ENCODE measurements at places on chromosomes 7 and 10. TPM values are rescaled to one million over a fixed set of nuclear protein-coding genes. Genes with fewer than 3 reads are reported as not detected.

- H3K4me3 ChIP-seq: no peak overlapping the region
- no peak overlapping the region for H3K27ac ChIP-seq
- no peak for DNase-seq
- no peaks in the 10 kb centered on the region for H3K27me3 ChIP-seq
- no peaks in the 10 kb centered on the region for H3K4me1 ChIP-seq
These were observed 283.6 kb upstream of the LRRTM3 start for GRCh38 chr10:66642217-66642616.

INTS1 gene
- total RNA-seq: 32.1 TPM

CUL2 gene
- total RNA-seq: 18.9 TPM

DNA sequence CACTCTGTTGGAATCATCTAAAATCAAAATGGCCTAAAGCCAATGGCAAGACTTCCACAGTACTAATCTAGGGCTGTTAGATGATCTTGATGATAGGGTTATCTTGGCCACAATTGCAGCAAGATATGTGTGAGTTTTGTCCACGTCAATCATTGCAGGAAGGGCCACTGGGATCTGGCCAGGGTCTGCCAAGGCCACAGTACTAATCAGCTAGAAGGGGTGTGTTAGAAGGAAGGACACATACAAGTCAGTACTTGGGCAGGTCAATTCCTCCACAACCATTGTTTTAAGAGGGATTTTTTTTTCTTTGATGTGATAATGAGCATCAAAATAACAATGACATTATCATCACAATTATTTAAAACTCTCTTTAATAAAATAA is 1.6 kb downstream of the LMOD2 start:
- H3K27ac ChIP-seq: no peak overlapping the region
- H3K4me3 ChIP-seq: no peak overlapping the region
- H3K27me3 ChIP-seq: no peaks in the 10 kb centered on the region
- H3K36me3 ChIP-seq: no peaks in the 10 kb centered on the region

DNA sequence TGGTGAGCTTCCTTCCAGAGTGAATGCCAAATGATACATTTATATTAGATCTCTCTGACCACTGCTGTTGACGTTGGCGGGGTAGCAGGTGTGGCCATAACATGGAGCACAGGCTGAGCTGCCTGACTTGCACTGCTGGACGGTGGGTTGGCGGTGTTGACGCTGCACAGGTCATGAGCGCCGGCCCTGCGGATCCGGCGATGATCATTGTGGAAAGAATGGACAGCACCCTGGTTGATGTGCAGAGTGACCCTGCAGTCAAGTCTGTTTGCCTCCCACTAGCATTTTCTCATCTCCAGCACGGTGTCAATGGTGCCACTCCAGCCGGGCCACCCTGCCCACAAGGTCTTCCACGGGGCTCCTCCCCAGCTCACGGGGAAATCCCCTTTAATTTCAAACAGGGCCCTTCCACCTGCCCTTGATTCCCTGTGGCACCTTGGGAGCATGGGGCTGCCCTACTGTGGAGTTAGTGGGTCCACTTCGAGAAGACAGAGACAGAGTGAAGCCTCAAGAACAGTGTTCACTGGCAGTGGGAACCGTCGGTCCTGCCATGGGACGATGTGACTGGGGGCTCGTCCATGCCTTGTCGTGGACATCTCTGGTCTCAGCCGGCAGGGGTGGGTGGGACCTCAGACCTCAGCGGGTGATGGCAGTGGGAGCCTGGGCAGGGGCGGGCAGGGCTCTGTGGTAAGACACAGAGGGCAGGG is 613.5 kb downstream of the PTPRN2 start:
- no peaks in the 10 kb centered on the region for H3K27me3 ChIP-seq
- no peak overlapping the region for H3K27ac ChIP-seq
- H3K4me3 ChIP-seq: no peak overlapping the region
- no peaks in the 10 kb centered on the region for H3K4me1 ChIP-seq
- DNase-seq: no peak
- H3K36me3 ChIP-seq: no peaks in the 10 kb centered on the region

SPDYE1 gene
- total RNA-seq: not detected

- DNase-seq: no peak
- H3K4me1 ChIP-seq: peaks cover 22% of the 10 kb centered on the region
- H3K4me3 ChIP-seq: peak overlapping the region; percentile 77
- no peaks in the 10 kb centered on the region for H3K36me3 ChIP-seq
- H3K27me3 ChIP-seq: no peaks in the 10 kb centered on the region
These were observed 693 bp downstream of the ADIRF start for GRCh38 chr10:86968994-86969355.

CYP26C1 gene
- total RNA-seq: 0.16 TPM

DNA sequence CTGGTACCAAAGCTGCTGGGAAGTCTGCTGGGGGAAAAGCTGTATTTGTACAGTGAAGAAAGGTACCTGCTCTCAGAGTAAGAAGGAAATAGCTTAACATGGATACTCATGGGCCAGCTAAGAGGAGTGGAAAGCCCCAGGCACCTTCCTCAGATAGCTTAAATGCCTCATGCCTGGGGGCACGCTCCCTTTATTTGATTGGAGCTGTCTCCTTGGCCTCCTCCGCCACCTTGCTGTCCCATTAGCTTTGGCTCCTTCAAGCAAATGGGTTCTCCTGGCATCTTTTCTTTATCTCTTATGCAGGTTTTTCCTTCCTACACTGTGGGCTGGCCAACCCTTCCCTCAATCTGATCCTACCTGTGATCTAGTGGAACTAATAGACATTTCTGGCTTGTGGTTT is 318.5 kb downstream of the SH2D4B start:
- no peaks in the 10 kb centered on the region for H3K27me3 ChIP-seq
- no peak overlapping the region for H3K4me3 ChIP-seq
- no peaks in the 10 kb centered on the region for H3K36me3 ChIP-seq
- H3K4me1 ChIP-seq: no peaks in the 10 kb centered on the region

DNA sequence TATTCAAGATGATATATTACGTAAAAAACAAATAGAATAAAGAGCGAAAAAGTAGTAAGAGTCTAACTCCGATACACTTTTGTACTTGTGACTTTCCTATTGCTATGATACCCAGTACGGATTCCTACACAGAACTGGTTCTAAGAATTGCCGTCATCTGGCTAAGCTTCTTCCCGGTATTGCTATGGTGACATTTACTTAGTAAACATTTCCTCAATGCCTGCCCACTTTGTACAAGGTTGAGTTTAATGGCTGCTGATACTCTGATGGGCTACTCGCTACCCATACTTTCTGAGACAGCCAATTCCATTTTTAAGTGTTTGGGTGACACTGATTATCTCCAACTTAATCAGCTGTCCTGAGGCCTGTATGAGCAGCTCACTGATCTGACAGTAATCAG is 55.6 kb downstream of the OSBPL3 start:
- no peaks in the 10 kb centered on the region for H3K36me3 ChIP-seq
- H3K4me1 ChIP-seq: no peaks in the 10 kb centered on the region
- H3K27me3 ChIP-seq: no peaks in the 10 kb centered on the region
- no peak overlapping the region for H3K27ac ChIP-seq
- no peak for DNase-seq
- no peak overlapping the region for H3K4me3 ChIP-seq

PRRT4 gene
- 3.8 TPM for total RNA-seq

GRCh38 chr7:66930341-66930740 is 9.3 kb downstream of the TMEM248 start:
- H3K36me3 ChIP-seq: no peaks in the 10 kb centered on the region
- DNase-seq: no peak
- H3K27me3 ChIP-seq: no peaks in the 10 kb centered on the region
- no peak overlapping the region for H3K27ac ChIP-seq
- no peak overlapping the region for H3K4me3 ChIP-seq

- peak overlapping the region; percentile 88 for H3K27ac ChIP-seq
- H3K36me3 ChIP-seq: no peaks in the 10 kb centered on the region
- peaks cover 5% of the 10 kb centered on the region for H3K4me1 ChIP-seq
- no peak for DNase-seq
- no peak overlapping the region for H3K4me3 ChIP-seq
- H3K27me3 ChIP-seq: no peaks in the 10 kb centered on the region
These were observed 8.2 kb upstream of the FAS start for GRCh38 chr10:88982366-88982765.

GRCh38 chr10:130175074-130175473 is 38.9 kb downstream of the GLRX3 start:
- H3K4me3 ChIP-seq: no peak overlapping the region
- no peak for DNase-seq
- no peak overlapping the region for H3K27ac ChIP-seq
- no peaks in the 10 kb centered on the region for H3K4me1 ChIP-seq

- H3K4me3 ChIP-seq: peak overlapping the region; percentile 40
- H3K4me1 ChIP-seq: peaks cover 11% of the 10 kb centered on the region
- peak overlapping the region; percentile 87 for H3K27ac ChIP-seq
- no peaks in the 10 kb centered on the region for H3K27me3 ChIP-seq
- no peak for DNase-seq
- no peaks in the 10 kb centered on the region for H3K36me3 ChIP-seq
These were observed 3.8 kb downstream of the KAZALD1 start for GRCh38 chr10:101065481-101066145.

NPTX2 gene
- 1.5 TPM for total RNA-seq

GRCh38 chr10:29877793-29878491 is 181.4 kb downstream of the JCAD start:
- H3K4me3 ChIP-seq: no peak overlapping the region
- H3K27me3 ChIP-seq: no peaks in the 10 kb centered on the region
- H3K27ac ChIP-seq: peak overlapping the region; percentile 79

- H3K36me3 ChIP-seq: no peaks in the 10 kb centered on the region
- H3K27ac ChIP-seq: no peak overlapping the region
These were observed 52.2 kb downstream of the PDGFA start for GRCh38 chr7:467393-467828.

DNA sequence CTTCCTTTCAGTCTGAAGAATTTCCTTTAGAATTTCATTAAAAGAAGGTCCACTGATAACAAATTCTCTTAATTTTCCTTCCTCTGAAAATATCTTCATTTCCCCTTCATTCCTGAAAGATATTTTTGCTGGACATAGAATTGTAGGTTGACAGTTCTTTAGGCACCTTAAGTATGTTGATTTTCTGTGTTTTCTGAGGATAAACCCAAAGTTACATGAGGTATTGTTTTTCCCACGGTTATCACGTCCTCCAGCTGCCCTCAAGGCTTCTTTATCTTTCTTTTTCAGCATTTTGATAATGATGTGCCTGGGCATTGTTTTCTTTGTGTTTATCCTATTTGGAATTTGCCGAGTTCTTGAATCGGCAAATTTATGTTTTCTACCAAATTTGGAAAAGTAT is 105.3 kb downstream of the ELFN1 start:
- H3K4me3 ChIP-seq: no peak overlapping the region
- no peak overlapping the region for H3K27ac ChIP-seq
- no peak for DNase-seq
- no peaks in the 10 kb centered on the region for H3K27me3 ChIP-seq
- H3K4me1 ChIP-seq: no peaks in the 10 kb centered on the region

- peak overlapping the region; percentile 53 for H3K4me3 ChIP-seq
- H3K27ac ChIP-seq: peak overlapping the region; percentile 80
- no peaks in the 10 kb centered on the region for H3K27me3 ChIP-seq
- DNase-seq: peak; percentile 56
These were observed 272.9 kb downstream of the TRIL start for GRCh38 chr7:28685242-28685643.

DNA sequence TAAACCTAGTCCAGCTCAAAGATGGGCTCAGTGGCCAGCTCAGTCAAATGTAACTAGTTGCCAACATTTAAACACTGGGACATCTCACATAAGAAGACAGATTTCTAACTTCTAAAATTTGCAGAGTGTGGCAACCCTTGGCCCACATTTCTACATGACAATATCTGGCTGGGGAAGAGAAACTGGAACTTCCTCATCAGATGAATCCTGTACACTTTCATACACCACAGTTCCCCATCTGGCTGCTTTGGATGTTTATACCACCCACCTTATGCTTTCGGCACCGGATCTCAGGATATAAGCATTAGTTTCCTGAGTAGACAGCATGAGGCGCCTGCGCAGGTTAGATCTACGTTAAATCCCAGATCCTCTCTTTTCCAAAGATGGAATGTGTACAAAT is 199.3 kb downstream of the PRKG1 start:
- no peaks in the 10 kb centered on the region for H3K36me3 ChIP-seq
- no peaks in the 10 kb centered on the region for H3K27me3 ChIP-seq
- H3K4me3 ChIP-seq: no peak overlapping the region
- H3K4me1 ChIP-seq: no peaks in the 10 kb centered on the region
- H3K27ac ChIP-seq: no peak overlapping the region
- DNase-seq: no peak

DNA sequence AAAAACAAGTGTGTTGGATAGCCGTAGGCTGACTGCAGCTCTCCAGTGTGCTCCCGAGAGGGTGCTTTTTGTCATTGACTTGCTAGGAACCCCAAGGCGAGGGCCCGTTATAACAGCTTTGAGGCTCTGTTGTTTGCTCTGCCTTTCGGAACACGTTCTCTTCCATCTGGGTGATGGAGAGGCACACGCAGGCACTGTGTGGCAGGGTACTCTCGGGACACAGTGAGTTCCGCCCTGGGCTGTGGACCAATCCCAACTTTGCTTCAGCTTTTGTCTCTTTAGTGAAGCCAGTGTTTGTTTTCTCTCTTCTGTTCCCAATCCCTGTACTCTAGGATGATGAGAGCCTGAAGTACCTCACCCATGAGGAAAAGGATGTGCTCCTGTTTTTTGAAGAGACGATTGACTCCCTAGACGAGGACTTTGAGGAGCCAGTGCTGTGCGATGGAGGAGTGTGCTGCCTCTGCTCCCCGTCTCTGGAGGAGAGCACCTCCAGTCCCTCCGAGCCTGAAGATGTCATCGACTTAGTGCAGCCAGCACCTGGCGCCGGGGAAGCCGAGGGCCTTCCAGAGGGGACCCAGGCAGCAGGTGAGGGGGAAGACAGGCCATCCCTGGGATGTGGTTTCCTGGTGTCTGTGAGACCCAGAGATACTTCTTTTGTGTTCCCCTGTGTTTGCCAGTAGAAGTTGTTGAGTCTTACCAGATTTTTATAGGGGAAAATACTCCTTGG is 43.2 kb downstream of the PROSER2 start:
- H3K27ac ChIP-seq: no peak overlapping the region
- H3K4me3 ChIP-seq: no peak overlapping the region
- no peak for DNase-seq
- no peaks in the 10 kb centered on the region for H3K36me3 ChIP-seq

- no peak overlapping the region for H3K27ac ChIP-seq
- no peaks in the 10 kb centered on the region for H3K4me1 ChIP-seq
- DNase-seq: no peak
- H3K27me3 ChIP-seq: peaks cover 3% of the 10 kb centered on the region
These were observed 38.0 kb upstream of the EMX2 start for GRCh38 chr10:117504562-117504961.
